ENCODE measurements at places on chromosomes 4 and X.

GRCh38 chr4:16661813-16662212 is 236.6 kb downstream of the LDB2 start:
- no peak for DNase-seq

- DNase-seq: no peak
Observed at GRCh38 chr4:64417974-64418373, 8.7 kb upstream of the TECRL start.

DNA sequence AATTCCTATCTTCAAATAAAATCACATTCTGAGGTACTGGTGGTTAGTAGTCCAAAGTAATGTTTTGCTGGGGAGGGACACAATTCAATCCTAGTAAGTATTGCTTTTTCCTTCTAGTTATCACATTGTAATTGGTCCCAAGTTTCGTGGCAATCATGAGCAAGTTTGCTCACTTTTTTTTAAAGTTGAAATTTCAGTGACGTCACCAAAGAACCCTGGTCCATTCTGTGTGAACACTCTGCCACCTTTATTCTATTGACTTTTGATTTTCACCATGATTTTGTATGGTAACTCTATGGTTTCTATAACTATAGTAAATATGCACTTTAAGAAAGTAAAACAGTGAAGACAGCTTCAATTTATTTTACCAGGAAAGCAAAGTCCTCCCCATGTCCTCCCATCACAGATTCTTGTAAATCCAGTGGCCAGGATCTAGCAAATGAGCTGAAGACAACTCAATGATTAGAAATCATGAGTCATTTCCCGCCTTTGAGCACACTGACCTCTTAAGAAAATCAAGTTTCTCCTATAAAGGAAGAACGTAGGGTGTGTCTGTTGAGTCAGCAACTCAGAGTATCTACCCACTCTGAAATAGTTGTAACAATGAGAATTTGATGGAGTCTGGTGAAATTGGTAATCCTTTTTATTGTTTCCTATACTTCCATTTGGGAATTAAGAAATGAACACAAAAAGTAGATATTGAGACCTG is 1306.6 kb upstream of the PABPC4L start:
- DNase-seq: no peak

- DNase-seq: peak; percentile 16
Observed at GRCh38 chrX:44203791-44204190, 139.7 kb downstream of the EFHC2 start.

DNA sequence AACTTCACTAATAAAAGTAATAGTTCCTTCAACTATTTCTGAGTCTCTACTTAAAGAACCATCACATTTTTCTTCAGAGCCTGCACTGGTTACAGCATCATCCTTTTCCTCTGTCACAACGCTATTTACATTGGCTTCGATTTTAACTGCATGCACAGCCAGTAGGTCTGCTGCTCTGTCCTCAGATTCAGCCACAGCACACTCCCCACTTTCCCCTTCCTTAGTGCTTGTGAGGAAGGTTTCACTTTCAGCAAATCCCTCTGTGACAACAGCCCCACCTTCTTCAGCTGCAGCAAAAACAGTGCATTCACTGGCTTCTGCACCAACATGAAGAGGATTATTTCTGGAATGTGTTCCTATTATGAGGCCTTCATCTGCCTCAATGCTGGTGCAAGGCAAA is 25.7 kb downstream of the BOD1L1 start:
- no peak for DNase-seq

GRCh38 chrX:66163849-66164411 is at the start of gene HEPH:
HEPH (plus strand) TSS chrX:66164247; CDS start chrX:66170571, 6,324 bp downstream.
- no peak for DNase-seq

DNA sequence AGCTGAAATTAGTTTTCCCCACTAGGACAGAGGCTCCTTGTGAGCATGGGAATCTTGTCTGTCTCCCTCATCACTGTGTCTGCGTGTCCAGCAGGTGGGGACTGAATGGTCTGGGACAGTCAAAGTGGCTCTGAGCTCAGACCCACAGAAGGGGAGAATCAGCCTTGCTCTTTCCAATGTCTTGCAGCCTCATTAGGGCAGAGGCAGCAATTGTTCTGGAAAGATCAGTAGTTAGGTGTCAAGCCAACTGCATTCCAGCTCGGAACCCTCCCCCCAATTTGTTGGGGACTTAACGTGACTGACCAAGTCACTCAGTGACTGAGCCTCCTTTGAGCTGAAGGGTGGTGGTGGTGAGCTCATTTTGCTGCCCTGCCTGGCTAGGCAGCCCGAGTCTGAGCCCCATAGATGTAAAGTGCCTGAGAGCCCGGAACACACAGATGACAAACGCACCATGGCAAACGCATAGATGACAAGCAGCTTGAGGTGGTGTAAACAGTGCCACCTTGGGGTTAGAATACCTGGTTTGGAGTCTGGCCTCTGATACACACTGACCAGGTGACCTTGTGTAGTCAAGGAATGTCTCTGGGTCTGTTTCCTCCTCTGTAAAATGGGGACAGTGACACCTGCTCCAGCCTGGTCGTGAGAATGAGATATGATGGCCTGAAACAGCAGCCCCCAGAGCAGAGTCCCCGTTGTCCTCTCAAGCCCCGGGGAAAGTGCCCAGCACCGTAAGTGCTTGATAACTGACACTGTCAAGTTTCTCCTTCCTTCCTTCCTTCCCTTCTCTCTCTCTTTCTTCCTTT is 2.7 kb upstream of the SORCS2 start:
- no peak for DNase-seq

DNA sequence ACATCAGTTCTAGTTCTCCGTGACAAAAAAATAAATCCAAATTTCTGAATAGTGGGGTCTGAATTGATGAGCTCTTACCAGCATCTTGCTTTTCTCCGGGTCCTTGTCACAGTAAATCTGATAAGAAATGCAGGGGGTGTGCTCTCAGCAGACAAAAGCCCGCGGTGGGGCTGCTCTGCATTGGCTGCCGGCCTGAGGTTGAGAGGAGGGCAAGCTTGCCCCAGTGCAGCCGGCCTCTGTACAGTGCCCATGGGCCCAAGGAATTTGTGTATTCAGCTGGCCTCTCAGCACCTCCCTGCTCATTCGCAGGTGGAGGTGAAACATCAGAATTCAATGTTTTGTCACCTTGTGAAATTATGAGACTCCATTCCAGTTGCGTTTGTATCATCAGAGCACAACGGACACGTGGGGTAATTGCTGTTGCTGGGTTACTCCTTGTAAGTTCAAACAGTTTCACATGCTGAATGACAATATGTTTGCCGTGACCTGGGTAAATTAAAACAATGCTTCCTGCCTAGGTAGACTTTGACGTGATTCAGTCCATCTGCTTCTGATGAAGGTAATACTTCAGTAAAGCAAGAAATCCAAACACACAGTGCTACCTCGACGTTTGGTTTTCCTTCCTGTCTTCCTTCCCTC is 596.4 kb downstream of the MID1IP1 start:
- DNase-seq: peak; percentile 94

DNA sequence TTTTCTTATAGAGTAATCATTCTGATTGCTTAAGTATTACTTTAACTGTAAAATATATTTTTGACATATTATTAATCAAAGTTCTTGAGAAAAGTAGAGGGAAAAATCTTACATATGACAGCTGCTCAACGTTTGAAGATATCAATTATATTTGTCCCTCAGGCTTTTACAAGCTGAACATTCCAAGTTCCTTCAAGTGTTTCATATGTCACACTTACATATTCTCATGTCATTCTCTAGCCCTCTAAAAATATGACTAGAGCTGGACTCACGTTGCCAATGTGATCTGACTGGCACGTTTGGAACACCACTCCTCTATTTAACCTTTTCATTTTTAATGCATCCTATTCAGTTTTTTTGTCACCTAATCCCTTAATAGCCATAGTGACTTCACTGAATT is 492.9 kb downstream of the PCDH18 start:
- no peak for DNase-seq

DNA sequence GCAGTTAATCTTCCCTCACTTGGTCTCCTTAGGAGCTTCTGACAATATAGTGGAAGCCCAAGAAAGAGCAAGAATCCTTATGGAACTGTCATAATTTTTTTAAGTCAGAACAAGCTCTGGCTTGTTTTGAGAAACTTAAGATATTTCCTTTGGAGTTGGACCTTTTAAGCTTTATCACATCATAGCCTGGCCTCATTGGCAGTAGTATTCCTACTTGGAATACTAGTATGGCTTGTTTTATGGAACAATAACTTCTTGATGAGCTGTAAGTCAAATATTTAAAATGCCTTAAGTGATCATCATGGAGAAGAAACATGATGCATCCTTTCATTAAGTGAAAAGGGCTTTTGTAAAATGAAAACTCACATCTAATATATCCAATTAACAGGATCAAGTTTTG is 78.0 kb upstream of the NRK start:
- DNase-seq: no peak

GRCh38 chr4:44791831-44792230 is 65.5 kb upstream of the GNPDA2 start:
- DNase-seq: no peak

DNA sequence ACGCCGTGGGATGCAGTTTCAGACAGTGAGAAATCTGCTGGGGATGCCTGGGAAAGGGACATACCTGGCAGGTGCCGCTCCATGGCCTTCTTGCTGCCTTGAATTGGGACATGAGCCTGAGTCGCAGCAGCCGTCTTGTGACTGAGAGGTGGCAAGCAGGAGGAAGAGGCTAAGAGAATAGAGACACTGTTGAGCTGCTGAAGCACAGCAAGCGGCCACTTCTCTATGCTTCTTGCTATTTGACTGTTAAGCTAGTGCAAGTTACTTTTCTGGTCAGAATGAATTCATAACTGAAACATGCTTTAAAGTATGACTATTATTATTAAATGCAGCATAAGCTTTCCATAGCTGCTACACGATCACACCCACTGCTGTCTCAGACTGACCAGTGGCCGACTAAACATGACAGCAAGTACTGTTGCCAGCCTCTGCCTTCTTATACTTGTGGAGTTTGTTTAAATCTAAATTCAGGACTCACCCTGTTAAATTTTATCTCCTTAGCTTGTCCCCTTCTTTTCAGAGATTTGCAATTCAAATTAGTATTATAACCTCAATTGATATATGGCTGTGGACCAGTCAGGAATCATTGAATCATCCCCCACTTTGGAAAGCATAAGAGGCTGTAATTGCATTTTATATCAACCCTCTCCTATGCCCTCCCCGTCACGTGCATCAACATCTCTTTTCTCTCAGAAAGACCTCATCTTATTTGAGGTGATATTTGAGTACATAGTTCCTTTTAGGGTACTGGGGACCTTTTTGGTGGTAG is 24.8 kb upstream of the ACSL1 start:
- DNase-seq: no peak

DNA sequence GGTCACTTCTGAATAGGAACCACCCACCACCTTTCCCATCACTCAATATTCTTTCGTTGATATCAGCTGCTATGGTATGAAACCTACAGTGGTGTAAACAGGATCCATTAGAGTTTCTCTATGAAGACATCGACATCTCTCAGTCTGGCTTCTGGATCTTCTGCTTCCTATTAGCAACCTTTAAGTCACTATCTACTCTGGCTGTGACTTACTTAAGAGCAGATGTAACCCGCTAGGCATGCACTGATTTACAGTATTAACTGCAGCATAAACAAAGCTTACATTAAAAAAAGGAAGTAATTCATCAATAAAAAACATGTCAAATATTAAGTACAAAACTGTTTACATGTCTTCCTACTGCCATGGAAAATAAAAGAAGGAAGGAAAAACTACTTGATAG is 96.4 kb downstream of the ANAPC10 start:
- DNase-seq: no peak

GRCh38 chr4:138259824-138260223 is 17.7 kb upstream of the SLC7A11 start:
- no peak for DNase-seq

DNA sequence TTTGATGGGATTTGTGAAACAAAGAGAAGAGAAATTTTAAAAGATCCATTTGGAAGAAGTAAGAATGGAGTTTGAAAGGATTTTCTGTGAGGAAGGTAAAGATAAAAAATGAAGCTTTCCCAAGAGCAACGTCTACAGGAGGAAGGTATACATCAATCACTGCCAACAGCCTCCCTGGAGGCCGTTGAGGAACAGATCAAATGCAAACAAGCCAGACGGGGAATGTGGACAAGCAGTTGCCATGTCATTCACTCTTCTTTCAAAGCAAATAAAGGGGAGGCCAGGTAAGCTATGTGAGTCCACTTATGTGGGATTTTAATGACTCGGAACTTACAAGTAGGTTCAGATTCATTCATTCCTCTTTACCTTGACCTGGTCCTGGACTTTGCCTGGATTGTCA is 1020.5 kb upstream of the AGA start:
- no peak for DNase-seq

DNA sequence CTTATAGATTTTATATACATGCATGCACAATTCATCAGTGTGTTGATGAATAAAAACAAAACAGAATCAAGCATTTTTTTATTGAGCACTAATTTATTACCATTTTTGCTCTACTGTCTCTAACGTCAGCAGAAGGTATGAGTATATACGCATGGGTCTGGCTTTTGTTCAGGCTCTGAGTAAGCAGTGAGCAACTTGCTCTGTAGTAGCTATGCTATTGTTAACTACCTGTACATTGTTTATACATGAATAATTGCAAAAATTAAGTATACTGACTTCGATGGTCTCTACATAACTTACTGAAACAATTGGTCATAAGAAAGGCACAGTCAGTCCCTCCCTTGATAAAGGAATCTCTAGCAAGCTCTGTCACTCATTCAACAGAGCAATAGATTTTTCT is 122.9 kb downstream of the RS1 start:
- DNase-seq: no peak

GRCh38 chr4:154018659-154019058 is 229.8 kb upstream of the SFRP2 start:
- no peak for DNase-seq
